ENCODE measurements at places on chromosomes 7 and 10. TPM values are rescaled to one million over a fixed set of nuclear protein-coding genes. Genes with fewer than 3 reads are reported as not detected.

- DNase-seq: peak; percentile 46
These were observed 153.3 kb downstream of the STK31 start for GRCh38 chr7:23863209-23863787.

Gene CD36
- total RNA-seq: not detected

Gene MMP21
- total RNA-seq: not detected

Gene GSTO2
- 1.8 TPM for total RNA-seq

Gene SORCS1
- total RNA-seq: not detected

DNA sequence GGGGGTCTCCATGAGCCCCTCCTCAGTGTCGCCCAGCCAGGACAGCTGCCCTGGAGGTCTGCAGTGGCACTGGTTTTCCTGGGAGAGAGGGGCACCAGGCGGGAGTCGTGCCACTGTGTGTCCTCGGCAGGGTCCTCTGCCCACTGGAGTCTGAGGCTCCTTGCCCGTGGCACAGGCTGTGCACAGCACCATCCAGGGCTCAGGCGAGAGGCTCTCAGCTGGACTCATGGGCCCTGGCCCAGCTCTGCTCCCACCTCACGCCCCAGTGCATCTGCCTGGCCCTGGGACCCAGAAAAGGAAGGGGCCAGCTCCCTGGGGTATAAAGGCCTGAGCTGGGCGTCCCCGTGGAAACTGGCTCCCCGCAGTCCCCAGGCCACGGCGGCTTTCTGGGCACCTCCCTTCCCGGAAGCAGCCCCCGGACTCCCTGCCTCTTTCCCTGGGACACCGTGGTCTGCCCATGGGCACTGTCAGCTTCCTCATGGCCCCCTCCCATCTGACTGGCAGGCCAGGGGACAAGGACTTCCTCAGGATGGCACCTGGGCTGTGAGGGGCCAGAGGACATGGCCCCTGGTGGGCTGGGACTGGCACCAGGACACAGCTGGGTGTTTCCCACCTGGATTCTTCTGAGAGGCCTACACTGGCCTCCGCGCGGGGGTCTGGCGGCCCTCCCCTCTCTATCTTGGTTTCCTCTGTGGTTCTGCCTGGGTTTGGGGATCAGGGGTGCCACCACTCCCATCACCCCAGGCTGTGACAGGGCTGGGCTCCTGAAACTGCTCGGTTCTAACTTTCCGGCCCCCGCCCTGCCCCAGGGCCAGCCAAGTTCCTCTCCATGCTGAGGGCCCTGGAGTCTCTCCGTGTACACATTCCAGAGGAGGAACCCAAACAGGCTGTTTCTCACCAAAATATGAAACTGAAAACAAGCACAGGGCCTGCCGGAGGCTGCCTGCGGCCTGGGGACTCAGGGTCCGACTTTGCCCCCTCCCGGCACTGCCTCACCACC lies 5.5 kb downstream of the FOXL3 start:
- DNase-seq: no peak

Gene MINPP1
- total RNA-seq: 7.1 TPM

GRCh38 chr10:15306735-15307280 lies 64.3 kb downstream of the FAM171A1 start:
- no peak for DNase-seq

- DNase-seq: peak; percentile 92
These were observed 39.3 kb downstream of the CUX1 start for GRCh38 chr7:101856473-101857357.

DNA sequence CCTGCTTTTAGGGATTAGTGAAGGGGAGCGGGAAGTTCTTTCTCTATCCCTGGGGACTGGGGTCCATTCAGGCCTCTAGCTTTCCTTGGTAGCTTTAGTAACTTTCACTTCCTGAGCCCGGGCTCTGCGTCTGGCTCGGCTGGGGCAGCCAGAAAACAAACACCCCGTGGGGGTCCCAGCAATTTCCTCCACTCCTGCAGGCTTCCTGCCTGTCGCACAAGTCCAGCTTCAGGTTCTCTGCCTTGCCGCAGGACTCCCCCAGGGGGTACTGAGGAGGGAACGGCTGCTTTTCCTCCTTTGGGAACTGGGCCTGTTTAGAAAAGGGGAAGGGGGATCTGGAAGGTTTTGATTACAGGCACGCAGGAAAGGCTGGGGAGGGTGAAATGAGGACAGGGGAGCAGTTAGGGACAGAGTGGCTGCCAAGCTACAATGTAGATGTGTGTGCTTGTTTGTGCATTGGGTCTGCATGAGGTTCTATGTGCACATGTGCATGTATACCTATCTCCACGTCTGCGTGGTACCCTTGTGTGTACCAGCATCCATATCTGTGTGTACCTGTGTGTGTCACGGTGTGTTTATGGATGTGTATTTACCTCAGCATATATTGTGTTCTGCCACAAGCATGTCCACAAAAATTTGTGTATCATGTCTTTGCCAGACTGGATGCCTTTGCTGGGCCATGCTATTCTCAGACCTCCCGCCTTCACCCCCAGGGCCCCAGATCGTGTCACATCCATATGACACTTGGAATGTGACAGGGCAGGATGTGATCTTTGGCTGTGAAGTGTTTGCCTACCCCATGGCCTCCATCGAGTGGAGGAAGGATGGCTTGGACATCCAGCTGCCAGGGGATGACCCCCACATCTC lies 2.0 kb downstream of the KAZALD1 start:
- DNase-seq: no peak
